Glomerular endothelial cell (primary cell): ENCODE measurements at places on chromosomes 3 and 15. TPM values are rescaled to one million over a fixed set of nuclear protein-coding genes. Genes with fewer than 3 reads are reported as not detected.

GRCh38 chr3:171676601-171677175 is 133.6 kb downstream of the PLD1 start:
- peak; percentile 51 for DNase-seq

NDUFB4 gene
- 150 and 170 TPM in 2 replicates for total RNA-seq

VEPH1 gene
- total RNA-seq = 68.7 and 80.8 TPM in 2 replicates

- no peak for DNase-seq
Measured at GRCh38 chr3:116994351-116994879, 284.8 kb downstream of the TUSC7 start.

ADAMTS7 gene
- total RNA-seq = 83.0 and 105 TPM in 2 replicates

DNA sequence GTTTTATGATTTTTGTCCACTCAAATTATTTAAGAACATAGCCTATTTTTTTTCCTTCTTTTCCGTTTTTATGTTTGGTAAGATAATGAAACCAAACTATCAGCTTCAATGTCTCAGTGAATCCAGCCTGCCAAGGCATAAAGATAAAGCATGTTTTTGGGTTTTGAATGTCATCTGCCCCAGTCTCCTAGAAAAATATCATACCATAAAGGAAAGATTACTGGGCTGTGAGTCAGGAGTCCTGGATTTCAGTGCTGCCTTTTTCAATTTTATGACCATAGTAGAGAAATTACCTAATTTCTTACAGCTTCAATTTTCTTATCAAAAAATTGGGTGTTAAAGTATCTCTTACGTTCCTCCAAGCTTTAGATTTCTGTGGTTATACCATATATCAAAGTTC is 87.5 kb downstream of the GAP43 start:
- no peak for DNase-seq

GRCh38 chr15:56052395-56053045 is 59.1 kb upstream of the NEDD4 start:
- DNase-seq = peak; percentile 47

DNA sequence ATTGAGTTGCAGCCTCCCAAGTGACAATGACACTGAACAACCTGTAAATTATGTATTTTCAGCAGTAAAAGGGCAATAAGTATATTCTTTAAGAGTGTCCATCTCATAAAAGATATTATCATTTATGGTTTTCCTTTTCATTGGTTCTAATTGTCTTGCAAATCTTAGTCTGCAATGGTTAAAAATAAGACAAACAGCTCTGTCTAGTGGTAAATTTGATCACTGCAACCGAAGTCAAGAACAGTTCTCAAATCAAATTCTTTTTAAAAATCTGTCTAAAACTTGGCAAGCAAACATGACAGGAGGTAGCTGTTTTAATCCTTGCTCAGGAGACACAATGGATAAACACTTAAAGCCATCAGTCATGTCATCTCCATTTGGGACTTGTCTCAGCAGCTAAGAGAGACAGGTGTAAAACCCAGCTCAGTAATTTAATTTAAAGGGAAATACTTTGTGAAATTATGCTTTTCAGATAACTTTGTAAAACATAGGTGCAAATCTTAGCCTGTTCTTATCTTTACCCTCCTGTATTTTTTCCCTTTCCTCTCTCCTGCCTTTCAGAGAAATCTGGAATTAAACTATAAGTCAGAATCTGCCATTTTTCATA is 150.3 kb upstream of the ARHGEF26 start:
- DNase-seq = peak; percentile 14

GRCh38 chr3:51353691-51354090 is 31.4 kb upstream of the MANF start:
- no peak for DNase-seq

DNA sequence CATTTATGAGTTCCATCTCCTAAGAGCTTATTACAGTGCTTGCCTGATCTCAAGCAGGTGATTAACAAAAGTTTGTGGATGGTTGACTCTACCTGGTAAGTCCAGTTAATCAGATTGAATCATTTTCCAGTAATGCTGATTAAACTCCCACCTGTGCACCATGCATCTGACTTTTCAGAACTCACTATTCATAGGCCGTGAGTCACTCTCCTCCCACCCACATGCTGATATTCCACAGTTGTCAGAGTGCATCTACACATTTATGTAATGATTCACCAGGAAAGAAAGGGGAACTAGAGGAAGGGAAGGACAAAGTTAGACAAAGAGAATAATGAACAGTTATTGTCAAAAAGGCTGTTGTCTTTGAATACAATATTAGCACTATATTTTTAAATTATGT is 106.2 kb upstream of the UBE3A start:
- DNase-seq = no peak

- no peak for DNase-seq
Measured at GRCh38 chr3:185825639-185826481, 1.0 kb upstream of the IGF2BP2 start.

DNA sequence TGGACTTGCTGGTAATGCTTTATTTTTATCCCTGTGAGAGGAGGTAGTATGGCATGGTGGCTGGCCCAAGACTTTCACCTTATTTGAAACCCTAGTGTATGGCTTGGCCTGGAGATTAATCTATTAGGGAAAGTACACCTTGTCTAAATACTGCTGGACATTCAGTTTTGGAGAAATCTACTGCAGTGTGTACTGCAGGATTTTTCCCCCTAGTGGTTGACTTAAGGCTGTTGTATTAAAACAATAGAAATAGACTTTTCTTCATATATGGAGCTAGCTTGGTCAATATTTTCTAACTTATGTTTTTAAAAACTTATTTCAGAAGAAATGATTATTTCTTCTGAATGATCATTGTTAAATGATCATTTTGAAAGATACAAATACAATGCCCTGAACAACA is 13.9 kb upstream of the SLITRK3 start:
- DNase-seq = no peak

DNA sequence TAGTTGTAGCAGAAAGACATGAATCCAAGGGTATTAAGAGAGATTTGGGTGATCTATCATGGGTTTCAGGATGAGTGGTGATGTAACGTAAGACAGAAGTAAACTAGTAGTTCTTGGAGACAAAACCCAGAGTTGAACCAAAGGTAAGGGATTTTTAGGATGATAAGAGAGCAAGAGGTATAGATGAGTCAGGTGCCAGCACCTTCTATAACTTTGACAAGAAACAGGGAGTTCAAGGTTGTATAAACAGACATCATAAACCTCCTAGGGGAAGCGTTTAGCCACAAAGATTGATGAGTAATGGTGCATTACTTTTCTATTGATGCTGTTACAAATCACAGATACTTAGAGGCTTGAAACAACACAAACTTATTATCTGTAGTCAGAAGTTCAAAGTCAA is 447.3 kb upstream of the ARHGEF26 start:
- no peak for DNase-seq

DNA sequence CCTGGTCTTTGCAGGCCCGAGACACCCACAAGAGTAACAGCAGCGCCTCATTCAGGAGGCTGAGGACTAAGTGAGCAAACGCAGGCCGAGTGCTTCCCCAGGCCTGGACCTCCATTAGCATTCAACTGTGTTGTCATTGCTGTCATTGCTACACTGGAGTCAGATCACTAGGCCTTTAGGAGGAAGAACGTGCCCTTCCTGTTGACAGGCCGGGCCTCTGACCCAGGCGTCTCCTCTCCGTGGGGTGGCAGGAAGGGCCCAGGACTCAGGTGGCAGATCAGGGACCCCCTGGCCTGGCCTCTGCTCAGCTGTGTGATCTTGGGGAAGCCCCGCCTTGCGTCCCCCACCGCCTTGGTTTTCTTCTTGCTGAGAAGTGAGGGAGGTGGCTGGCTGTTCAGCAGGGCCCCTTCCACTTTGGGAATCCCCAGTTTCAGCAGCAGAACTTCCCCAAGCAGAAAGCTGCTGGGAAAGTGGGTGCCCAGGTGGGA is 19.1 kb downstream of the ZDHHC19 start:
- no peak for DNase-seq

FBXL22 gene
- 0.10 and 0.12 TPM in 2 replicates for total RNA-seq

DNA sequence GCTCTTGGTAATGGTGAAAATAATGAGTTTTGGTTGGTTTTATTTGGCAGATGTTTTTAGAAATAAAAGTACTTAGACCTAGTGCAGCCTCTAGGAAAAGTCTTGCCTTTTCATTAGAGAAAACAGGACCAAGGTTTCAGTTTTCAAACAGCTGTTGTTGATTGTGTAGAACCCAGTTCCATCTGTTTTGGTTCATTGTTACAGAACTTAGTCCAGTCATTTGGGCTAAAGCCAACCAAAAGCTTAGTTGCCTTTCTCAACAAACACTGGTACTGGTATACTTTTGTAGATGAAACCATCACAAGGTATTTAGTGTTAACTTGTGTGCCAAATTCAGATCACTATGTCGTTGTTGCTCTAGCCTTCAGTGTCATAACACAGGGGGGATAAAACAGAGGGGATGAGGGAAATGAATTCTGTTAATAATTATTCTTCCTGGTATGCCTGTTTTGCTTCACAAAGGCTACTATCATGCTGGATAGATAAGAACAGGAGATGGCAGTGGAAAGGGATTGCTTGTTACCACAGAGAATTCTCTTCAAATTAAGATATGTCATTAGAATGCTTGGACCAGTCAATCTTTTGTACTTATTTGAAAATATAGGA is 12.6 kb upstream of the APH1B start:
- no peak for DNase-seq

DNA sequence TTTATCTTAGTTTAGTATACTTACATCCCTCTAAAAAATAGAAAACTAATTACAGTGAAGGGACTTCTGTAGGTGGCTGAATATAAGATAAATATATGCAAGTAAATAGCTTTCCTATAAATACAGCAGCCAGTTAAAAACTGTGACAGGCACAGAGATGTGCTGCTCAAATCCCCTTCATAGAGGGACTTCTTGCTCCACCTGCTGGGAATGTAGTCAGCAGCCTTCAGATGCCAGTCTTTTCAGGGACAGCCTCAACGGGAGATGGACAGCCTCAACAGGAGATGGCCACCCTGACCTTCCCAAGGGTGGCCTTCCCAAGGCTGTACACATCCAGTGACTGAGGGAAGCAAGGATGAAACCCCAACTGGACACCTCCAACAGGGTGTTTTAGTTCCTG is 15.7 kb upstream of the PRR23E start:
- no peak for DNase-seq

GRCh38 chr3:194148383-194148782 is 12.4 kb downstream of the HES1 start:
- DNase-seq = no peak

- DNase-seq = no peak
Measured at GRCh38 chr3:149706905-149707304, 45.4 kb downstream of the COMMD2 start.

GRCh38 chr3:64030741-64031140 is 7.4 kb upstream of the PSMD6 start:
- DNase-seq = no peak

CYP8B1 gene
- total RNA-seq = not detected in 2 replicates

GRCh38 chr3:33001889-33002288 is 50.4 kb downstream of the CCR4 start:
- DNase-seq = no peak

CYP11A1 gene
- total RNA-seq = not detected in 2 replicates

PTX3 gene
- total RNA-seq = 317 and 450 TPM in 2 replicates
